IMR-90 (cell line): ENCODE measurements at places on chromosomes 13 and 19.

- peak; percentile 23 for DNase-seq
These were observed 3.8 kb downstream of the ATP12A start for GRCh38 chr13:24683838-24684599.

DNA sequence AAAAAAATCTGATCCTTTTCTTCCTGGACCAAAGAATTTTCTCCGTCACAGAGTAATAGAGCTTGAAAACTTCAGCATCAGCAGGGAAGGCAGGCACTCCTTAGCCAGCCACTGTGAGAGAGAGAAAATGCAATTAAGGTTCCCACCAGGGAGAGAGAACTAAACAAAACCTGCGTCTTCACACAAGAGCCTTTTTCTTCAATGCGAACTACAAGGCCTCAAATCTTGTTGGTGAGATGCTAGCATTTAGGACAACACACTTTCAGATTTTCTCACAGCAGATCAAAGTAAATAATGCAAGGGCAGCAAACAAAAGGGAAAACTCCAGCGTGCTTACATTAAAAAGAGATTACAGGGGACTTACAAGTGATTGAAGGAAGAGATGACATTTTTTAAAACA, 80.1 kb downstream of the DACH1 start:
- no peak for DNase-seq

DNA sequence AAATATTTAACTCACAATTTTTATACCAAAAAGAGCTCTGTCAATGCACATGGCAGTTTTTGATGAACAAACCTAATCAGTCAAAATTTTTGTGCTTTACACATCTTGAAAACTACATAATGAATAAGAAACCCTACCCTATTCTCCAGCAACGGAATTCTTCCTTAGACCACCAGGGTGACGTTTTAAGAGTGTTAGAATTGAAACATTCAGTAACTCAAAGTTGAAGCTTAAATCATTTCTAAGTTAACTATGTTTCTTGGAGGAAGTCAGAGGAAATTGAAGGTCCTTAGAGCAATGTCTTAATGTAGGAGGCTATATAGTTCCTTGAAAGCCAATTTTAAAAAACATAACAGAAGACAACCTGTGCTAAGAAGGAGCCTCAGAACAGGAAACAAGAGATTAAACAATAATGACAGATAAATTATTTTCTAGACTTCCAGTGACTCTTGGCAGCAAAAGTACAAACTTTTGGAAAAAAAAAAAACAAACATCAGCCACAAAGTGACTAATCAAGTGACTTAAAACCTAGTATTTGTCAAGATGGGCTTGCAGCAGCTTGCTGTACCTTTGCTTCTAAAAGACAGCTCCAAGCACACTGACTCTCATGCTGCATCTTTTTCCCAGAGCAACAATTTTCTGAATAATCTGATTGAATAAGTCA, 6.2 kb downstream of the SPRY2 start:
- peak; percentile 43 for DNase-seq

DNA sequence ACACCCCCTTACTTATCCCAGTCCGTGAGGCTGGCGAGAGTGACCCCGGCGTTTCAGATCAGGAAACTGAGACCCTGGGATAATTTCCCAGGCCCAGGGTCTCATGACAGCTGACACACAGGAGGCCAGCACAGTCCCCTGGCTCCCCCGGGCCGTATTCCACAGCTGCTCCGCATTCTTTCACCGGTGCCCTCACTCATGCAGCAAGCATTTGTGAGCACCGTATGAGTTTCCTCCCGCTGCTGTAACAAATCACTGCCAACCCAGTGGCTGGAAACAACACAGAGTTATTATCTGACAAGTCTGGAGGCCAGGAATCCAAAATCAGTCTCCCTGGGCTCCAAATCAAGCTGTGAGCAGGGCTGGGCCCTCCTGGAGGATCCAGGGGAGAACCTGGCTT, 21.3 kb downstream of the GADD45B start:
- DNase-seq, result no peak

DNA sequence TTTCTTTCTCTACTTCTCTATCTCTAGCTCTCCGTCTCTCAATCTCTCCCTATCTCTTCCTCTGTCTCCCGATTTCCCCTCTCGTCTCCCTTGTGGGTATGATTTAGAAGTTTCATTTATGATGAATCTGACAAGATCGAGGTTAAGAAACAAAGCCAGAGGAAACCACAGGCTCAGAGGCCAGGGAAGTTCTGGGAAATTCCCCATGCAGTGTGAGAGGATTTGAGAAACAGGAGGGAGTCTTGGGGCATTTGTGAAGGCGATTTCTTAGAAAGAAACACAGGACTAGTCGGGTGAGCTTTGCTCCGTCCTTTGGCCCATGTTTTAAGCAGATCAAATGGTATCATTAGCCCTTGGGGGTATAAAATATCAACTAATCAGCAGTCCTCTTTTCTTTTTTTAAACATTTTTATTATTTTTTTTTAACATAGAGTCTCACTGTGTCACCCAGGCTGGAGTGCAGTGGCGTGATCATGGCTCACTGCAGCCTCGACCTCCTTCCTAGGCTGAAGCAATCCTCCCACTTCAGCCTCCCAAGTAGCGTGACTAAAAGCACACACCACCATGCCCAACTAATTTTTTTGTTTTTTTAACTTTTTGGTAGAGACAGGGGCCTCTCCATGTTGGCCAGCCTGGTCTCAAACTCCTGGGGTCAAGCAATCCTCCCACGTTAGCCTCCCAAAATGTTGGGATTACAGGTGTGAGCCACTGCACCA, 25.8 kb downstream of the TNFSF9 start:
- DNase-seq, result no peak

- no peak for DNase-seq
These were observed 13.2 kb downstream of the LCP1 start for GRCh38 chr13:46168783-46169182.

GRCh38 chr19:2627319-2627829, 75.1 kb downstream of the GNG7 start:
- peak; percentile 99 for DNase-seq

DNA sequence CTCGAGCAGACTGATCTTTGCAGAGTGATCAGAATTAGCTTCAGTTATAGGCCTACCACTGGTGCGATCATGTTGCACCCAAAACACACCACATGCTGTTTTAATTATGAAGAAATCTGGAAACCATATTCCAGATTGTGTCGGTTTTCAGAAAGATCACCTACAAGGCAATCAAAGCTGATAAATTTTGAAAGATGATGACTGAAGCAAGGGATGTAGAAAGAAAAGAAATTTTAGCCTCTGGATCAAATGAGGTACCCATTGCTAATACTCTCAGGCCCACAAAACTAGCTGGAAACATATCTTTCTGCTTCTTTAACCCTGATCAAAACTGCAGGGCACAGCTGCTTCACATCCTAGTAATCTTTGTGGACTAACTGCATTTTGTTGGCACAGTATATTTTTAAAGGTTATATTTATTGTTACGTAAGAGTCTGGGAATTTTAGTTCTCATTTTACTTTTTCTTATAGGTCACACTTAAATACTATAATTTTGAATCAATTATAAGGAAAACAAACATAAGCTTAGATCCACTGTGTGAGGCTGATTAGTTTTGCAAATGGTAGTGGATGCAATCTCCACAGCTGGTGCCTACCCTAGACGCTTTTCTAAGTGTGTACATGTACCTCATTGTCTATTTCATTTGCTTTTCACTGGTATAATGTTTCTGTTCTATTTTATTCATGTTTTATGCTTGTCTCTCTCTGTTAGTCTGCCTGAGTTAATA, 150.9 kb downstream of the RGCC start:
- no peak for DNase-seq

DNA sequence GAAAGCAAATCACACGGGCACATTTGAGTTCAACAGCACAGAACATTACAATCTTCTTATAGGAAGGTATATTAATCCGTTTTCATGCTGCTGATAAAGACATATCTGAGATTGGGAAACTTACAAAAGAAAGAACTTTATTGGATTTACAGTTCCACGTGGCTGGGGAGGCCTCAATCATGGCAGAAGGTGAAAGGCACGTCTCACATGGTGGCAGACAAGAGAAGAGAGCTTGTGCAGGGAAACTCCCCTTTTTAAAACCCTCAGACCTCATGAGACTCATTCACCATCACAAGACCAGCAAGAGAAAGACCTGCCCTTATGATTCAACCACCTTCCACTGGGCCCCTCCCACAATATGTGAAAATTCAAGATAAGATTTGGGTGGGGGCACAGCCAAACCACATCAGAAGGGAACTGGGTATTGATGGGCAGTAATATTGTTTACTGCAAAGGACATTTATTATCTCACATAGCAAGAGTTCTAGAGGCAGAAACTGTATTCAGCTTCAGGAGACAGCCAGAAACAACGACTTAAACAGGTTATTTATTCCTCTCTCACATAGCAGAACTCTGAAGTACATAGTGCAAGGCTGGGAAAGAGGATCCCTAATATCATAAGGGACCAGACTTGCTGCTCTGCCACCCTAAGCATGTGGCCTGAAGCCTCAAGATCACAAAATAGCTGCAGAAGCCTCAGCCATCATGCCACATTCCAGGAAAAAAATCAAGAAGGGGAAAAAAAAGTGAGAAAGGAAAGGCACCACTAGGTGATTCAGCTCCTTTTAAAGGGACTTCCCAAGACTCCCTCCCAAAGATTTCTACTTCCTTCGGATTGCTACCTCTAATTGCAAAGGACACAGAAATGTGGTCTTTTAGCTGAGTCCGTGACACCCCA, 23.1 kb downstream of the FXYD5 start:
- no peak for DNase-seq

DNA sequence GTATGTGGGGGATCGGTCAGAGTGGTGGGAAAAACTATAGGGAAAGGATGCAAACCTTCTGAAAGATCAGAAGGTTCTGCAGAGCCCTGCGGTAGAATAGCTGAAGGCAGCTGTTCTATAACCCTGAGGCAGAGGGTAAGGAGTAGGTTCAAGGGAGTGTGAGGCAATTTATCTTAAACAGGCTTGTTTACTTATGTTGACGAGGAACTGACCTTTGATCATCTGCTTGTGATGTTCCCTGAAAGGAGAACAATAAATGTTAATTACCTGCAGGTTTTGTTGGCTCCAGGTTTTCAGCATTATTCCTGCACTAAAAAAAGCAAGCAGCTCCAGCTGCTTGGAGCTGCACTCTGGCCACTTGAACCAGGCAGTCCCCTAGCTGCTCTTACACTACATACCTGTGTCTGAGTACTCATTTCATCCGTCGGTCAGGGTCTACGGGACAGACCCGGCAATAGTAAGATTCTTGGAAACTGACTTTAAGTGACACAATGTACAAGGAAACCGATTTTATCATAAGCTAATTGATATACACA, 202.1 kb downstream of the TBC1D4 start:
- no peak for DNase-seq

GRCh38 chr13:65746406-65746921, 1483.7 kb downstream of the PCDH9 start:
- DNase-seq, result peak; percentile 50

- DNase-seq, result no peak
These were observed 70.7 kb downstream of the FOXO1 start for GRCh38 chr13:40595693-40596092.

- no peak for DNase-seq
These were observed 47.3 kb upstream of the N4BP2L1 start for GRCh38 chr13:32474999-32475792.
